Endodermal cell (in vitro differentiated cells): ENCODE measurements at places on chromosomes 4 and X.

GRCh38 chrX:97524340-97524739 lies 640.6 kb downstream of the RPA4 start:
- no peak for DNase-seq

- DNase-seq, result no peak
These were observed 127.0 kb downstream of the STOX2 start for GRCh38 chr4:184032091-184032490.

- DNase-seq, result no peak
These were observed 14.8 kb upstream of the MXD4 start for GRCh38 chr4:2276581-2277325.

GRCh38 chrX:78314561-78314960 lies 12.8 kb downstream of the CYSLTR1 start:
- no peak for DNase-seq

DNA sequence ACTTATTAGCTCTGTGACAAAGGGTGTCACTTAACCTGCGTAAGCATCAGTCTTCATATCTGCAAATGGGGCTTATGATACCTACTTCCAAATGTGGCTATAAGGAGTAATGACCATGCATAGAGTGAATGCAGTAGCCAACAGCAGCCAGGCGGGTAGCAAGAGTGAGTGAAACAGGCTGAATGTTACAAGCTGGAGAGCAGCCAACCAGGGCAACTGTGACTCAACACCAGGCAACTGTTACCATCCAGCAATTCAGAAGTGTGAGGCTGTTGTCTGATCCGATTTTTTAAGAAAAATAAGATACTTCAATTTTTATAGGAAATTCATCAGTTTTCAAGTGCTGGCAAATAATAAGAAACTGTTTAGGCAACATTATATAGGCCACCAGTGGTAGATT lies 270.2 kb upstream of the TAPT1 start:
- no peak for DNase-seq

GRCh38 chrX:47540754-47541538 lies 20.1 kb upstream of the ARAF start:
- peak; percentile 85 for DNase-seq

DNA sequence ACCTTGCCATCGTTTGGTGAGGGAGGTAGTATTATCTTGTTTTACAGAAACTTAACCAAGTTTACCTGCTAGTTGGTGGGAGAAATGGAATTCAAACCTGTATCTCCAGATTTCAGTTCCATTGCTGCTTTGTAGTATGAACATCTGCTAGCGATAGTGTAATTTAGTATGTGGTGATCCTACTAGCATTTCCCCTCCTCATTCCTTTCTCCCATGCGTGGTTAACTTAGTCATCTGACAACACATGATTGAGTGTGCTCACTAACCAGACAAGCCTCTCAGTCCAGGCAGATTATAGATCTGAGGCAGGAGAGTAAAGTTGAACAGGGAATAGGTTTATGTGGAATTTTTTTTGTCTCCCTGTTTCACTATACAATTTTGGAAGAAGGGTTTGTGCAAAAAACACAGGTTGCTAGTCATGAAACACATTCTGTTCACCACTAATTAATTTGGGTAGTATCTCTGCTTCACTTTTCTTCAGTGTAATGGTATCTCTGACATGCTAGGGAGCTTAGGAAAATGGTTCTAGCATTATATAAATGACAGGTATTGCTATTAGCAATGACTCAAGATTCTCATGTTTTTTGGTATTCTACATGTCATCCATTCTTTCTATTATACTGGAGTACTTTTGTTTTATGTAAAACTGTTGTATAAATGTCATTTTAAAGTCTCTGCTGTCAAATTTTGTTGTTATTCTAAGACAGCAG lies 21.7 kb downstream of the RBPJ start:
- no peak for DNase-seq

GRCh38 chrX:142084611-142085010 lies 120.5 kb downstream of the MAGEC2 start:
- no peak for DNase-seq

GRCh38 chr4:99383399-99383798 lies 30.9 kb upstream of the ADH1C start:
- no peak for DNase-seq

GRCh38 chrX:151633157-151633556 lies 62.1 kb upstream of the PRRG3 start:
- DNase-seq, result no peak

GRCh38 chrX:22095856-22096255 lies 63.7 kb downstream of the PHEX start:
- no peak for DNase-seq

- DNase-seq, result no peak
These were observed 79.2 kb upstream of the DKK2 start for GRCh38 chr4:107115185-107115847.

DNA sequence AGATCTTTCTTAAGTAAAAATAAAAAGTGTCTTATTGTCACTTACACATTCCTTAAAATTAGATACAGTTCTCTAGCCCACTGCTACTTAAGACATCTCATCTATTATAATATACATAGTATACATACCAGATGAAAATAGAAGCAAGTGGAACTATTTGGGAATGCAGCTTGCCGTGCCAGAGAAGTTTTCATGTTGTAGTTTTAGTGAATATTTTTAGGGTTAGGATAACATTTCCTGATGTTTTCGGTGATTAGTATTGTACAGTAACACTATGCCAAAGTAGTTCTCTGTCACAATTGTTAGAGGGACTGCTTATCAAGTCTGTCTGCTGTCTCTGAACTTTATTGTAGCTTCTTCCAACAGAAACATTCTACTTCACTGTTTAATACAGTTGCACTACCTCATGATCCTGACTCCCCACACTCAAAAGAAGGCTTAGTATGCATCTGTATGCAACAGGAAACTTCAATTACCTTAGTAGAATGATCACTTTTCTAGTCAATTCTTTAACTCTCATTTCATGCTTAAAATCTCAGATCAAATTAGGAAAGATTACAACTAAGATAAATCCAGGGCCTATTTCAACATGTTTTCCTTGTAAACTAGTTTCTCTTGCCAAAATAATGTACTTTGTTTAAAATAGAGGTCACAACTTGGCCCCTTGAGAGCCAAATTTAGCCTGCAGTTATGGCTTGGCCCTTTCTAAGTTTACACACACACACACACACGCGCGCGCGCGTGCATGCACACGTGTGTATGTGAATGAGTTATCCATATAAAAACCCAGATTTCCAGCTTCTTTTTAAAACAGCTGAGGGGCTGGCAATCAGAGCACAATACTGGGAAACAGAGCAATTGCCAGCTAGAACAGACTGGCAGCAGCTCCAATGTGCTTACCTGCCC lies 42.3 kb upstream of the SRPX start:
- no peak for DNase-seq

DNA sequence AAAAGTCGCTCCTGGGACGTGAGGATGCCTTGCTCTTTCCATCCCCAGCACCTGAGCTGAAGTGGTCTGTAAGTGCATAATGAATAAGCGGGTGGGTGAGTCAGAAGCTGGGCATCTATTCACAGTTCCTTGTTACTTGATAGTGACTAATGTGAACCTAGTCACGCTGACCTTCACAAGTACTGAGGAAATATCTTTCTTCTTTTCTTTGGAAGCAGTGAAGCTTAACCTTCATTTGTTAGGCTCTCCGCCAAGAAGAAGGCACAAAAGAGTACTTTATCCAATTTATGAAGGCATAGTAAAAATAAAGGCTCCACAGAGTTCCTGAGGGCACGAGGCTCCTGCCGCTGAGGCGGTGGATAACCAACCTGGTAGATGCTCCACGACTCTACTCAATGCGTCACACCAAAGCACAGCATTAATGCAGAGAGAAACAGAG lies 475.7 kb upstream of the SLIT2 start:
- no peak for DNase-seq

- DNase-seq, result peak; percentile 93
These were observed 97.8 kb downstream of the WFS1 start for GRCh38 chr4:6367371-6367851.

GRCh38 chrX:119685225-119686066 lies 7.5 kb downstream of the SEPTIN6 start:
- no peak for DNase-seq

DNA sequence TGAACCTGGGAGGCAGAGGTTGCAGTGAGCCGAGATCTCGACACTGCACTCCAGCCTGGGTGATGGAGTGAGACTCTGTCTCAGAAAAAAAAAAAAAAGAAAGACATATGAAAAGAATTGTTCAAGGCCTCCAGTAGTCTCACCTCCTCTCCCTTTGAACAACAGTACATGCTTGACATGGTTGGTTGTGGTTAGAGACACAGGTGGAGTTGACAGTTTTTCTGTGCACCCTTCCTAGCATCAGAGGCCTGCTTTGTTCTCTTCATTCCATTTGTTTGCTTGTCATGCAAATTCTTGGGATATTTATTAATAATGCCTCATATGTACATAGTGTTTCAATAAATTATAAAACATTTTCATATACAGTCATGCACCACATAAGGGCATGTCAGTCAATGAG lies 18.3 kb upstream of the PDCL2 start:
- DNase-seq, result no peak

GRCh38 chr4:108172231-108172752 lies 3.6 kb upstream of the LEF1 start:
- DNase-seq, result no peak

GRCh38 chr4:71151054-71151453 lies 157.6 kb downstream of the DCK start:
- DNase-seq, result no peak

GRCh38 chr4:101961144-101961543 lies 170.6 kb downstream of the BANK1 start:
- DNase-seq, result no peak

DNA sequence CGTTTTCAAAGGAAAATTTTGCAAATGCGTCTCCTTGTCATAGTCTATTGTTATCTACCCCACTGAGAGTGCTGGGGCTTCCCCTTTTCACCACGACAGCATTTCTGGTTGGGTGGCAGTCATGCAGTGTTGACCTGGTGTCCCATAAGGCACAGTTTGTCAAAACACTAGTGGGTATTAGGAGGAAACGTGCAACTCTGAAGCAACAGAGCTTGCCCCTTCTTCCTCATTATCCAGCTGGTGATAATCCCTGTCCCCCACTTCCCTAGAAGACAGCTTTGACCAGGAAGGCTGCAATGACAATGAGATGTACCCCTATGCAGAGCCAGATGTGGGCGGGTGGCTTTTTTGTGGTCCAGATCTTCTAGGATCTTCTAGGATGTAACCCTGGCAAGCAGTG lies 1.8 kb downstream of the TBC1D1 start:
- no peak for DNase-seq

- DNase-seq, result peak; percentile 82
These were observed 355.7 kb upstream of the NOCT start for GRCh38 chr4:138659812-138660316.

DNA sequence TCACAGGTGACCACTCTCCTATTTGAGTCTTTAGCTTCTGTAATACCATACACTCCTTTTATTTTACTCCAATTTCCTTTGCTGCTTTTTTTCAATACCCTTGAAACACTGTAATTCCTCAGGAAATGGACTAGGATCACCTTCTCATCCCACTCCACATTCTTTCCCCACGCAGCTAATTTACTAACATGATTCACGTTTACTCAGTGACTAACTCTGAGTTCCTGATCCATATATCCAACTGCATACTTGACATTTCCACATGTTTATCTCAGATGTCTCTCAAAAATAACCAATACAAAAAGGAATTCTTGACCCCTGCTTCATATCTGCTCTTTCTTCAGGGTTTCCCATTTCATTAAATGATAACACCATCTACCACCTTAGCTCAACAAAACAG lies 19.9 kb downstream of the RPS6KA6 start:
- DNase-seq, result no peak

- no peak for DNase-seq
These were observed 56.3 kb downstream of the MSN start for GRCh38 chrX:65723706-65724105.

DNA sequence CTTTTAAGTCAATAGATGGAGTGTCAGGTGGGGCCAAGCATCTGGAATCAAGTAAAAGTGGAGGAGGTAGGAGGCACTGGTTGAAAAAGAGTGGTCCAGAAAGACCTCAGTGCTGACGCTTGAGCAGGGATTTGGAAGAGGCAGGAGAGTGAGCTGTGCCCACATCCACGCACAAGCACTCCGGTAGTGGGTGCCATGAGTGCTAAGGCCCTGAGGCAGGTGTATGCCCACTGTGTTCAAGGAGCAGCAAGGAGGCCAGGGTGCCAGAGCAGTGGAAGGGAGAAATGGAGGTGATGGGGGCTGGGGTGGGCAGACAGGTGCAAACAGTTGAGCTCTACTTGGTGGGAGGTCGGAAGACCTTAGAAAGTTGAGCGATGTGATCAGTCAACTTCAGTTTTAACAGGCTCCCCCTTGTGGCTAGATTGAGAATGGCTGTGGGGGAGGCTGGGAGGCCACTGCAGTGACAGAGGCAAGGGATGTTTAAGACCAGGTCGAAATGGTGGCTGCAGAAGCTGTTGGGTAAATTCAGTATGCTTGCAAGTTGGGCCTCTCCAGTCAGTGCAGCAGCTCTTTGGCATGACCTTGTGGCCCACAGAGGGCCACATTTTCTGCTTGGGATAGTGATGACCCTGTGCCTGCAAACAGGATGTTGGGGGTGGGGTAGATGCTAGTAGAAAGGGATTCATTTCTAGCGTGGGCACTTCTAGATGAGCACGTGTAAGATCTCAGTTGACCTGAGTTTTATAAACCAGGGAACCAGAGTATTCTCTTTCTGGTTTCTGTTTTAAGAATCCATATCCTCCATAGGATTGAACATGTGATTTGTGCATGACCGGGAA lies 12.7 kb downstream of the TKTL1 start:
- DNase-seq, result peak; percentile 93

GRCh38 chr4:140291259-140291658 lies 82.2 kb upstream of the SCOC start:
- no peak for DNase-seq

DNA sequence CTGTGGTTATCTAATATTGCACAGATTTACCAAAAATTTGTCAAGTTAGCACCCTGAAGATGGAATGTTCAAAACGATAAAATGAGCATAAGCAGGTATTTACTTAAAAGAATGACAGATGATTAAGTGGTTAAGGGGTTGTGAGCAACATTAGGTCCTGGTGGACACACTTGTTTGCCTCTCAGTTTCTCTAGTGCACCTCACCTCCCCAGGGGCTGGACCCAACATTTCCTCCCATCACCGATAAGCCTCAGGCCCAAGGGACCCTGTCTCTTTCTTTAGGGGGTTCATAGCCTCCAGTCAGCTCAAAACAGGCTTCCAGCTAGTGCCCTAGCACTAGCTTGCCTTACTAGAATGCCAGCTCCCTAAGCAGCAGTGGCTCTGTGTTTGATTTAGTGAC lies 88.0 kb downstream of the ATP11C start:
- DNase-seq, result no peak

GRCh38 chr4:12399781-12400180 lies 971.1 kb upstream of the HS3ST1 start:
- no peak for DNase-seq

GRCh38 chr4:183337833-183338232 lies 15.6 kb upstream of the CLDN24 start:
- no peak for DNase-seq

DNA sequence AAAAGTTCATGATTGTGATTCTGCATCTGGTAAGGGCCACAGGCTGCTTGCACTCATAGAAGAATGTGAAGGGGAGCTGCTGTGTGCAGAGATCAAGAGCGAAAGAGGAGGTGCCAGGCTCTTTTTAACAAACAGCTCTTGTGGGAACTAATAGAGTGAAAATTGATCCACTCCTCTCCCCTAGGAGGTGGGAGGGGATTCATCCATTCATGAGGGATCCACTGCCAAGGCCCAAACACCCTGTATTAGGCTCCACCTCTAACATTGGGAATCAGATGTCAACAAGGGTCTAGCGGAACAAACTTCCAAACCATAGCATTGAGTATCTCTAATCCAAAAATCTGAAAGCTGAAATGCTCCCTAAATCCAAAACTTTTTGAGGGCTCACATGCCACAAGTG lies 16.4 kb upstream of the PPID start:
- no peak for DNase-seq
